Daoy (cell line): ENCODE measurements at places on chromosomes 4 and X.

DNA sequence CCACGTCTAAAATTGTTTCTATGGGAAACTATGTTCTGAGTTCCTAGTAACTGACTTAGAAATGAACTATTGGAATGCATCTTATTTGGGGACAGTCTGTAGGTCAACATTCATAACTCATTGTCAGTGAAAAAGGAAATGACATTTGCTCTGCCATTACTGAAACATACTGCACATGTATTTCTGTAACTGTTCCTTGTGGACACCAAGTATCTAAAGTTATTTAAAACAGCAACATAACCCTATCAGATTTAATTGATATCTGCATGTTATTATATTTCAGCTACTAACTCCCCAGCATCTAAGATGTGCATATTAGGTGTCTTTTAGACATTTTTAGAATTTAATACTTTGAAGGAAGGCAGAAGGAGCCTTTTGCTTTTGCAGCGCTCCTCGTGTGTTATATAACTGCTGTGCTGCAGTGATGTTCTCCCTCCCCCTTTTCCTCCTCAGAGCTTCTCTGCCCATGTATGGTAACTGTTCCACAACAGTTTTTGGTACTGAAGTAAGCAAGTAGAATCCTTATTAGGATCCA, 37.2 kb upstream of the TMEM131L start:
- DNase-seq = no peak

- no peak for DNase-seq
Measured at GRCh38 chr4:189436207-189436606, 504.5 kb upstream of the FRG1 start.

- DNase-seq = peak; percentile 35
Measured at GRCh38 chr4:165872461-165873297, at the start of gene TLL1. TSS of gene TLL1 (plus strand) at chr4:165873237. CDS start at chr4:165873905, 668 bp downstream.

GRCh38 chr4:108148316-108148715, 20.4 kb downstream of the LEF1 start:
- DNase-seq = no peak

- DNase-seq = no peak
Measured at GRCh38 chrX:2774057-2774456, 22.2 kb downstream of the XG start.

DNA sequence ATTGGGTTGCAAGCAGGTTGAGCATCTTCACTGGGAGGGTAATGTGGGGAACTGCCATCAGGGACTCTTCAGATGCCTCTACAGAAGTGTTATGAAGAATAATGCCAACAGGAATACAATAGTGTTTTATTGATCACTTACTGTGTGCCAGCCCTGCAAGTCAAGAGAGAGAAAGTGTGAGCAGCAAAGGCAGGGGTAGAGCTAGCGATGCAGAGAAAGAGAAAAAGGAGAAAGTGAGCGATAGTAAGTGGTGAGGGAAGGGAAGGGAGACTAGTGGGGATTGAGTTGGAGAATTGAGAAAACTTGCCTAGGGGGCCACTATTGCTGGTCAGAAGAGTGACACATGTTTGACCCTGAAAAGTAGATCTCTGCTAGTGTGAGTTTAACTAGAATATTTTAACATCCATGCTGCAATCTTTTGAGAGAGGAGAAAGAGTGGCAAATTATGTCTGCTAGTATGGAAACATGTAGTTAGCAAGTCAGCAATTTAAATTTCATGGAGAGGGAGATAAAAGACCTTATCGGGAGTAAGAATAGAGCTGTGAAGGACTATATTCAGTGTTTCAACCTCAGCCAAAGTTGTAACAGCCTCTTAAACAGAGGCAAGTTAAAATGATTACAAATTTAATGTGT, 12.2 kb downstream of the AFF1 start:
- no peak for DNase-seq

GRCh38 chrX:153989973-153990655, 17.6 kb downstream of the TMEM187 start:
- DNase-seq = no peak

DNA sequence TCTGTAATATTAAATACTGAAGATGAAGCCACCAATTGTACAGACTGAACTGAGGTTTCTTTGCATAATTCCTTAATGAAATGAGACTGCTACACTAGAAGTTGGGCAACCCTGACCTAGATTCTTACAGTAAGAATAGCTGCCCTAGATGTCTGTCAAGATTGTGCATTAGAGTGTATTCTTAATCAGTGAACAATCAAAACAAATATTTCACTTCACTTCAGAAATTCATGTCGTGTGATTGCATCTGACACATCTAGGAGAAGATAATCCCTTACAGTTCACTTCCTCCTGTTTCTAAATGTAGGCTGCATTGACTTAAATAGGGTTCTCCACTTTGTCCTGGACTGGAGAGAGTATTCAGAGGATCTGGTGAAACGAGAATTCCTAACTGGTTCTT, 283.1 kb downstream of the HNRNPD start:
- no peak for DNase-seq

DNA sequence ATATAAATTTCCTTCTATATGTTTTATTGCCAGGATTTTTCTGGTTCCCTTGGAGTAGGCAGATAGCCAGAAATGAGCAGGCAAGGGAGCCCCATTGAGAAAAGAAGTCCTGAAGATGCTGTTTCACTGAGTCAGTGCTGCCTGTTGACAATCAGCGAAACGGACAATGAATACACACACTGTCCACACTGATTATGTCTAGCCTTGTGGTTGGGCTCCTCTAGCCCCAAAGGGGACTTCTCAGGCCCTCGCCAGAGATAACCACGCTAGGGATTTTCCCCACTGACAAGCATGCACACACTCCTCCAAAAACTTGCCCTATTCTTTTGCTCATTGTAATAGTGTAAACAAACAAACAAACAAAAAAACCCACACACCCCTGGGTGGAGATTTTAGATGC, 369.3 kb downstream of the DMD start:
- peak; percentile 1 for DNase-seq

GRCh38 chrX:40168480-40169011, 70.8 kb upstream of the BCOR start:
- DNase-seq = no peak

- no peak for DNase-seq
Measured at GRCh38 chr4:83189631-83190136, 75.2 kb upstream of the PLAC8 start.

DNA sequence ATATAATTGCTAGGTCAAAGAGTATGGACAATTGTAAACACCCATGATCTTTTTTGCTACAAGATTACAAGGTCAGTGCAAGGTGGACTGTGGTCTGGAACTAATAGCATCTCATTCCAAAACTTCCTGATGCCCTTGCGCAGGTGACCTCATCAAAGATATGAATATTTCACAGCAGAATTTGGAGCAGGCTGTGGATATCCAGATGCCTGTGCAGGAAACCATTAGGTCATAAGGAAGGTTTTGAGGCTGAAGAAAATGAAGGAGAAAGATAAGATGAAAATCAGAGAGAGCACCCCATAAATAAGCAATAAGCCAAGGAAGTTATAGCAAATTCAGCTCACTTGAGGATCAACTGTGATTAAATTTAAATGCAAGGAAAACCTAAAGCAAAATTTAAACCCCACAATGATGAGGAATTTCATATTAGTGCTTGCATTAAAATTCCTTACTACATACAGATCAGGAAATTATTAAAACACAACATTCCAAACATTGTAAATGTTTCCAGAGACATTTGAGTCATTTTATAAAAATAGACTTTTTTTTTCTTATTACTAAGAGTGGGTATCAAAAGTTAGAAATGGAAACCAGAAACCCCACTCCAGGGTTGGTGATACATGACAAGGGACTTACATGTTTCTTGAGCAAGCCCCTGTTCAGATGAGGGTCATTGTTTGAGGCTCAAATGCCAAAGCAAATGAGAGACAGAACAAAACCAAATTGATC, 100.7 kb upstream of the FAM9C start:
- no peak for DNase-seq

GRCh38 chrX:142733327-142733726, 292.4 kb upstream of the SPANXN4 start:
- no peak for DNase-seq

GRCh38 chr4:85842540-85842939, 367.6 kb downstream of the ARHGAP24 start:
- DNase-seq = no peak

DNA sequence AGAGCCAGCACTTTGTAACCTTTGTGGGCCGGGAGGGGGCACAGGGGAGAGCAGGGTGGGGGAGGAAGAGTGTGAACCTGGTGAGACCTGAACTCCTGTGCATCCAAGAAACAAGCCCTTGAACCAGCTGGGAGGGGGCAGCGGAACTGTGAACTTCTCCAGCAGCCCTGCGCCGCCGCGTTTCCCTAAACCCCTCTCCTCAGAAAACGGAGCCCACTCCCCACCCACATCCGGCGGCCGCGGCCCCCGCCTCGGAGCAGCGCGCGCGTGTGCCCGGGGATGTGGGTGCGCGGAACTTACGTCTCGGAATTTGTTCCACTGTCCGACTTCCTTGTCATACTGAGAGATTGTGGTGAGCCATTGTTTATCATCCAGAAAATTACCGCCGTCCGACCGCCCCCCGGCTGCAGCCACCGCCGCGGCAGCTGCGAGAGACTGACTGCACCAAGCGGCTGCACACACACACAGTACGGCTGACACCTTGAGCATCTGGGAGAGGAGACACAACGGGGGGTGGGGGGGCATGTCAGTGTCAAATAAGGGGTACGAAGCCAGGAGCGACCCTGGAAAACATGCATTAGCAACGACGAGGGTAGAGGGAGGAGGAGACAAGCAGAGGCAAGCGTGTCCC, 494 bp downstream of the SPOCK3 start:
- DNase-seq = peak; percentile 23

DNA sequence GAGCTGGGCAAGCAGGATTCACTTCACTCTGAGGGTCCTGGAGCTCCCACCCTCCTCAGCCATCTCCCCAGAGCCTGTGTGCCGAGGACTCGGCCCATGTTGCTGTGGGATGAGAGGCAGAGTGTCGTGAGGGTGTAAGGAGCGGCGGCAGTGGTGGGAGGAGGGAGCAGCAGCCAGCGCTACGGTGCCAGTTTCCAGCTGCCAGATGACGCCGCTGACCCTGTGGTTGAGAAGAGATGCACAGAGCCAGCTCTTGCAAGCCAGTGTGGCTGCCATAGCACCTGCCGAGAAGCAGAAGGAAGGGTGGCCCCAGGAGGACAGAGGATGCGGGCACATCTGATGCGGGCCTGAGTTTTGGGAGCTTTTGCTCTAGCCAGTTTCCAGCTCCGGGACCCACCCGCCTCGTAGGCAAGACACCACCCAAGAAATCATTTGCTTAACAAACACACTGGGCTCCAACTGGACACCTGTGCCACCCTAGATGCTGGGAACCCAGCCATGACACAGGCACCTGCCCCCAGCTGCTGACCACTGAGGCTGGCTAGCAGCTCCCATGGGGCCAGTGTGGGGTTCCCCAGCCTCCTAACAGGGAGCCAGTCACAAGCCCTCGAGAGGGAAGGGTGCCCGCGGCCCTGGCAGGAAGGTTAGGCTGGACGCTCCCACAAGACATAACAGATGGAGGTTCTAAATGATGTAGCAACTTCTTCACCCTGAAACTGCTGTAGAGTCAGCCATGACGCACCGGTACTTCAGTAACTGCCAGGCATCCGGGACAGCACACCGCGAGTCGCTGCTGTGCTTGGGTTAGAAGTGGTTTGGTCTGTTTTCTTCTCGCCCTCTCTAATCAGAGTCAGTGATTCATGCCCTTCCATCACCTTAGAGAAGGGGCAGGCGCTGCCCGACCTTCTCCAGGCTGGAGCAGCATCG, 8.9 kb downstream of the MSANTD1 start:
- peak; percentile 76 for DNase-seq

- DNase-seq = no peak
Measured at GRCh38 chrX:153074935-153075334, 2.7 kb downstream of the PNMA6A start.

- no peak for DNase-seq
Measured at GRCh38 chr4:122364700-122365404, 14.0 kb upstream of the ADAD1 start.

GRCh38 chr4:87469390-87469789, 47.0 kb downstream of the NUDT9 start:
- no peak for DNase-seq

DNA sequence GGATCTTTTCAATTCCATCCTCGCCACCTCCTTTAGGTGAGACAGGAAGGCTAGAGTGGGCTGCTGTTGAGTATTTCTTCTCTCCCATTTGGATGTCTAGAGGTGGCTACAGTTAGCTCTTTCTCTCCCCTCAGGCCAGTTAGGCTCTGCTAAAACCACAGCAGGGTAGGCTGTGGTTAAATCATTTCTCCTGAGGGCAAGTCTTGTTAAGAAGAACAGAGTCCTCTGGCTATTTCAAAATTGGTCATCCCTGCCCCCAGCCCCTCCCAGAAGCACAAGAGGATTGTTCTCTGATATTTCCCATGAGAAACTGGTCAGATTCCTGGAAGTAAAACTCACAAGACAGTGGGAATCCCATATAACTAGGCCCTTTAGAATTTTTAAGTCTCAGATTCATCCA, 1359.5 kb downstream of the TECRL start:
- no peak for DNase-seq

GRCh38 chr4:100098681-100099080, 91.6 kb downstream of the DDIT4L start:
- no peak for DNase-seq

- peak; percentile 33 for DNase-seq
Measured at GRCh38 chr4:145804116-145804515, 124.2 kb downstream of the C4orf51 start.

DNA sequence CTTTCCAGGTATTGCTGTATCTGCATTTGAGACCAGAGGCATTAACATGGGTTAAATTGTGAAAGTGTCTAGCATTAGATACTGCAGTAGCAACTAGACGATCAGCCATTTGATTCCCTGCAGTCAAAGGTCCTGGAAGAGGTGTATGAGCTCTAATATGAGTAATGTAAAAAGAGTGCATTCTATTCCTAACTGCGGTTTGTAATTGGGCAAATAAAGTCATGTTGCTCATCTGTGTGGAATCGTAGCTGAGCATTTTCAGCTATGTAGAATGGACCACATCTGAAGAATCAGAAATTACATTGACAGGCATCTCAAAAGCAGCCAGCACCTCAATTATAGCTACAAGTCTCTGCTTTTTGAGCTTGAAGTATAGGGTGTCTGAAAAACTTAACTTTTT, 157.6 kb downstream of the ZNF518B start:
- DNase-seq = no peak

- DNase-seq = peak; percentile 13
Measured at GRCh38 chr4:108830509-108831244, 67.8 kb upstream of the ETNPPL start.

DNA sequence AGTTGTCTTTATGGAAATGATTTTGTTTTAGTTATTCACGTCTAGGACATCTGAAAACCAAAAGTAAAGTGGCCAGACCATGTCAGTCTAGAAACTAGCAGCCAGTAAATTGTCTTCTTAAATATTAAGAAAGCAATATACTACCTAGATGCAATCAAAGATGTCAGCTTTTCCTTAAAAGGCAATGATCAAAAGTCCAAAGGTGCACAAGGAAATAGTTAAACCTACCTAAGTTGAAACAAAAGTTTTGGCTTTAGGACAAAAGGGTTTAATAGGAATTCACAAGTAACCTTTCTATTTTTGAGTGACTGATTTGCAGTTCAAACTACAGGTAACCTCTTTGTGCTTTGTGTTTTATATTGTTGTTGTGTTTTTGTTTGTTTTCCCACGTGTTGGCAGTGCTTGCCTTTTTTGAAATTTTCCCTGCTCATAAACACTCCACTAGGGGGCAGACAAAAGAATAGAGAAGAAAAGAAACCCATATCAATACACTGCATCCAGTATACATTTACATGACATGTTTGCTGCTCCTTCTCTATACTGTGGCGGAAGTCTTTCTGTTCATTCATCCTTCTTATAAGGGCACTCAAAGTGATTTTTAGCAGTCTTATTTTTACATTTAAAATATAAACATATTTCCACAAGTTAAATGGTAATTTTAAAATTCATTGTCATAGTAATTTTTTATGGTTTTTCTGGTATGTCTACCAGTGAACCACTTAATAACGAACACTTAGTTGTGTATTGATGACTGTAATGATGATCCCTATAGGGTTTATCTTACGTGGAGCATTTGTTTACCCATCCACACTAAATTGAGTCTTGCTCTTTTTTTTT, 62.7 kb downstream of the GAB1 start:
- DNase-seq = no peak
